ENCODE measurements at places on chromosomes 4 and X.

DNA sequence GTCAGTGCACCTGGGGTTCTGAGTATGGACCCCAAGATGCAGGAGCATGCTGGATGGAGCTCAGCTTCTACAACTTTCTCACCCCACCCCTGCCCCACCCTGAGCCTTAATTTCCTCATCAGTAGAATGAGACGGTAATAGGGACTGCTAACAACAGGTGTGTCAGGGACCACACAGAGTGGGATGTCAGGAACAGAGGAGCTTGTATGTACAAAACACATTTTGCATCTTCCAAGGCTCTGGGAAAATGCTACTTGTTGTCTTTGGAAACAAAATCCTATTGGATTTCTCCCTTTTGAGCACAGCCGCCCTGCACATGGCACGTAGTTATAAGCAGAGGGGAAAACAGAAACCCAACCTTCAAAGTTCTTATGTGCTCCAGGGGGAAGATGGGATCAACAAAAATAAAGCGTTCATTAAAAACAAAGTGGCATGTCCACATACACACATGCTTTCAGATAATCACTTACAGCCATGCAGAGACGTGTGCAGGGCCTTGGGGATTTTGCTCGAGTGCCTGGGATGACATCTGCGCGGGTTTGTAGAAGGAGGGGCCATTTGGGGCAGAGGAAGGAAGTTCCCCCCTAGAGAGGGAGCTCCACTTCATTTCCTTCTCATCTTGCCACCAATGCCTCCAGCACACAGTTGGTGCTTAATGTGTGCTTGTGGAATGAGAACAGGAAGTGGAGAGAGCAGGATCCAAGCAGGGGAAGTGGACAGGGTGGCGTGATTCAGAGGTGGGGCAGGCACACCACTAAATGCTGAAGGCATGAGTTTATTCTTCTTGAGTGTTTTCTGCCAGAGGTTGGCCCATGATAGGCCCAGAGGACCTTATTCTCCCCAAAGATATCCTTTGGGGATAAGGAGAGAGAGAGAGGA, 138.9 kb downstream of the SMIM20 start:
- no peak overlapping the region for H3K27ac ChIP-seq
- no peak overlapping the region for H3K4me3 ChIP-seq
- H3K36me3 ChIP-seq = no peaks in the 10 kb centered on the region
- peaks cover 12% of the 10 kb centered on the region for H3K27me3 ChIP-seq
- H3K4me1 ChIP-seq = peaks cover 10% of the 10 kb centered on the region

DNA sequence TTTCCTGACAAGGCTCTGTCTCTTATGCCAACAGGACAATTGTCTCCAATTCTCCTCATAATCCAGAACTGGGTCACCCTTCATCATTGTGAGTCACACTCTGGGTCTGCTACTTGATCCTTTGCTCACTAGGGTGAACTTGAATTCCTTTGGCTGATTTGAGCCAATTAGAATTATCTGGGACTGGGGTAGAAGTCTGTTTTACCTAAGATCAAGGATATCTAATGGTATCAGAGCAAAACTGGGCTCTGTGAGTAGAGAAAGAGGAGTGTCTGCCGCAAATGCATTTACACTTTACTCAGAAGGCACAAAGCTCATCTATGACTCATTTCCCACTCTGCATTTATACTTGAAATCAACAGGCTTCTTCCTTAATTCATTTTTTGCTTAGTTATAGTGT, 72.6 kb downstream of the PITX2 start:
- H3K36me3 ChIP-seq = no peaks in the 10 kb centered on the region
- H3K4me3 ChIP-seq = no peak overlapping the region
- no peak for DNase-seq
- H3K4me1 ChIP-seq = no peaks in the 10 kb centered on the region
- no peak overlapping the region for H3K27ac ChIP-seq

DNA sequence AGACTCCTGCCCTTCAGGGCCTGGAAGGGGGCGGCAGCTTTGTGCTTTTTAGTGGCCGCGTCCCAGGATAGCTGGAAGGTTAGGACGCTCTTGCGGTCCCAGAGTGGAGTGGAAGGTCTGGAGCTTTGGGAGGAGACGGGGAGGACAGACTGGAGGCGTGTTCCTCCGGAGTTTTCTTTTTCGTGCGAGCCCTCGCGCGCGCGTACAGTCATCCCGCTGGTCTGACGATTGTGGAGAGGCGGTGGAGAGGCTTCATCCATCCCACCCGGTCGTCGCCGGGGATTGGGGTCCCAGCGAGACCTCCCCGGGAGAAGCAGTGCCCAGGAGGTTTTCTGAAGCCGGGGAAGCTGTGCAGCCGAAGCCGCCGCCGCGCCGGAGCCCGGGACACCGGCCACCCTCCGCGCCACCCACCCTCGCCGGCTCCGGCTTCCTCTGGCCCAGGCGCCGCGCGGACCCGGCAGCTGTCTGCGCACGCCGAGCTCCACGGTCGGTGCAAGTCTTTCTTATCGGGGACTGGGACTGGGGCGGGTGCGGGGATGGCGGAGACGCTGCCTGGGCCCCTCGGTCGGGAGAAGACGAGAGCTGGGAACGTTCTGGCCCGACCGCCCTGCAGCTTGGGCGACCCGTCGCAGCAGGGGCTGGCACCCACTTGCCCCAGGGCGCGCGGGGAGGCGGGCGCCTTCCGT, at the start of gene EDNRA:
Gene EDNRA, plus strand, starts transcription at position 207 of the 686 bp plus-strand sequence. CDS start 4,585 bp downstream, outside the sequence.
- peaks cover 31% of the 10 kb centered on the region for H3K4me1 ChIP-seq
- no peaks in the 10 kb centered on the region for H3K27me3 ChIP-seq
- H3K36me3 ChIP-seq = no peaks in the 10 kb centered on the region
- DNase-seq = no peak
- H3K27ac ChIP-seq = peak within 1 kb of the TSS; percentile 62
- H3K4me3 ChIP-seq = peak within 1 kb of the TSS; percentile 72

GRCh38 chrX:133410550-133410949, 4.7 kb downstream of the GPC4 start:
- no peaks in the 10 kb centered on the region for H3K4me1 ChIP-seq
- no peak for DNase-seq
- no peaks in the 10 kb centered on the region for H3K36me3 ChIP-seq
- H3K4me3 ChIP-seq = no peak overlapping the region
- no peak overlapping the region for H3K27ac ChIP-seq
- H3K27me3 ChIP-seq = peaks cover 27% of the 10 kb centered on the region

GRCh38 chrX:127884921-127885320, 167.3 kb downstream of the ACTRT1 start:
- no peaks in the 10 kb centered on the region for H3K4me1 ChIP-seq
- no peaks in the 10 kb centered on the region for H3K36me3 ChIP-seq
- H3K27ac ChIP-seq = no peak overlapping the region
- H3K4me3 ChIP-seq = no peak overlapping the region

GRCh38 chr4:2809610-2810180, 16.8 kb downstream of the SH3BP2 start:
- H3K27ac ChIP-seq = no peak overlapping the region
- no peaks in the 10 kb centered on the region for H3K27me3 ChIP-seq
- H3K4me3 ChIP-seq = no peak overlapping the region

- peaks cover 45% of the 10 kb centered on the region for H3K4me1 ChIP-seq
- no peaks in the 10 kb centered on the region for H3K36me3 ChIP-seq
- peak; percentile 85 for DNase-seq
These were observed 208.3 kb upstream of the JADE1 start for GRCh38 chr4:128600996-128601871.

DNA sequence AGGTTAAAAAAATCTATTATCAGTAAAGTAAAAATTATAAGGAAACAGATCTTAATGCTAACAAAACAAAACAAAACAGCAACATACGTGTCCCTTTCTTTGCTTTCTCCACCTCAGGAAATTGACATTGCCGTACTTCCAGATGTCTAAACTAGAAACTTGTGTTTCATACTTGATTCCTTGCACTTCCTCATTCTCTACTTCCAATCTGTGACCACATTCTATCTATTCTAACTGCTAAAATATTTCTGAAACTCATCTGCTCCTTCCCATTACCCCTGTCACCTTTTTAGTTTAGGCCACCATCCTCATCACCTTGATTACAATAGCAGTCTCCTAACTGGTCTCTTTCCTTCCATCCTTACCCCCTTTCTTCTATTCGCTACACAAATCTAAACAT, 22.5 kb upstream of the RPA4 start:
- no peak overlapping the region for H3K4me3 ChIP-seq
- DNase-seq = no peak
- H3K27me3 ChIP-seq = no peaks in the 10 kb centered on the region
- H3K4me1 ChIP-seq = no peaks in the 10 kb centered on the region

GRCh38 chrX:111892375-111892774, 16.4 kb downstream of the TRPC5OS start:
- no peak overlapping the region for H3K4me3 ChIP-seq
- peaks cover 6% of the 10 kb centered on the region for H3K27me3 ChIP-seq

DNA sequence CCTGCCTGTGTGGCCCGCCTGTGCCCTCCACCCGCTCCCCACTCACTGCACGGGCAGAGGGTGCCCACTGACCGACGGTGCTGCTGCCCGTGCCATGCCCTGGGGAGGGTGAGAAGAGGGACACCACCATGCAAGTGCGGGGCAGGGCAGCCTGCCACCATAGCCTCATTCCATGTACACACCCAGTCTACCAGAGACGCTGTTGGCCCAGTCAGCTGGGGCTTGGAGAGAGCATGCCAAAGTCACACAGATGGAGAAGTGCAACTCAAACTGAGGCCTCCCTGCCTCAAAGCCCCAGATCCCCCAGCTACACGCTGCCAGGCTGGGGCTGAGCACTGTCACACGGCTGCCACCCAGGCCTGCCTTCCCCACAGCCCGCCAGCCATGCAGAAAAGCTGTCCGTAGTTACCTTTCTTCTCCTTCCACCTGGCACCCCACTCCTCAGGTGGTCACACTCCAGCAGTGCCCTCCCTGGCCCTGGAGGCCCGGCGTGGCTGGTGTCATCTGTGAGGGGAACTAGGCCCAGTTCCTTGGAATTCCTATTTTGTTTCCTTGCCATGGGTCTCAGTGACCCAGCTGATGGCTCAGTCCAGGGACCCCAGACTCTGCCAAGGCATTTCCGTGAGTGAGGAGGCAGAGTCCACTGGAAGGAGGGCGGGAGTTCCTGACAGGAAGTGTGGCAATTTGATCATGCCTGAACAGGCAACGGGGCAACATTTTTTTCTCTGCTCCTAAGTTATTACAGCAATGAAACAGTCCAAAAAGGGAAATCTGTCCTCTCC, at the start of gene SLC2A9:
Gene SLC2A9, minus strand, starts transcription at position 627 of the 782 bp plus-strand sequence. Its CDS starts 68 bp downstream, at position 559.
- peak within 1 kb of the TSS; percentile 52 for H3K4me3 ChIP-seq
- no peak for DNase-seq
- no peaks in the 10 kb centered on the region for H3K27me3 ChIP-seq

DNA sequence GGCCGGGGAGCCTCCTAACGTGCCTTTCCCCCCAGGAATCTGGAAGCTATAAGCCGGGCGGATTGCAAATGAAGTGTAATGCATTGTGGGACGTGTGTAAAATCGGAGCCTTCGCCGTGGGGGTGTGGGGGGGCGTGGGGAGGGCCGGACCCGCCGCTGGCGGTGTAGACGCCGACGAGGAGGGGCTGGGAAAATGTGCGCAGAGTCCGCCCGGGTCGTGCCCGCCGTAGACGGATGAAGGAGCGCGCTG, 1.3 kb downstream of the STOX2 start:
- DNase-seq = no peak
- H3K27me3 ChIP-seq = peaks cover 35% of the 10 kb centered on the region
- no peaks in the 10 kb centered on the region for H3K36me3 ChIP-seq

- H3K36me3 ChIP-seq = no peaks in the 10 kb centered on the region
- H3K4me1 ChIP-seq = no peaks in the 10 kb centered on the region
- H3K27ac ChIP-seq = no peak overlapping the region
- no peak for DNase-seq
- peaks cover 6% of the 10 kb centered on the region for H3K27me3 ChIP-seq
These were observed 100.2 kb upstream of the AFAP1 start for GRCh38 chr4:8039853-8040252.
